ENCODE measurements at places on chromosomes 5 and 9. TPM values are rescaled to one million over a fixed set of nuclear protein-coding genes. Genes with fewer than 3 reads are reported as not detected.

DNA sequence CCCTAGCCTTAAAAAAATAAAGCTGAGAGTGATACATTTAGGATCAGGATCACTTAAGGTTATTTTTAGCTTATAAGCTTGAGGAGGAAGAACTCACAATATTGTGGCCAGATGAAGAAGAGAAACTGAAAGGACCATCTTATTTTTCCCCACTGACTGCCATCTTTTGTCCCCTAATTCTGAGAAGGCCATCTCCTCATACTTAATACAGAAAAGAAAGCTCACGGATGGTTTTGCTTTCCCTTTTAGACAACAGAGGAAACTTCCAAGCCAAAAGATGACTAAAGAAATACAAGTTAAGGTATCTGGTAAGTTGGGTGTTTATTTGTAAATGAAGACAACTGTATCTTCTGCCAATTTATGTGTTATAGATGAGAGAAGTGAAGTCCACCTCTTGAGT lies 36.4 kb downstream of the ERAP1 start:
- no peak for DNase-seq

- DNase-seq: no peak
These were observed 29.3 kb upstream of the CTSL start for GRCh38 chr9:87696641-87697040.

GRCh38 chr5:126693806-126694205 lies 83.1 kb upstream of the LMNB1 start:
- no peak for DNase-seq

DNA sequence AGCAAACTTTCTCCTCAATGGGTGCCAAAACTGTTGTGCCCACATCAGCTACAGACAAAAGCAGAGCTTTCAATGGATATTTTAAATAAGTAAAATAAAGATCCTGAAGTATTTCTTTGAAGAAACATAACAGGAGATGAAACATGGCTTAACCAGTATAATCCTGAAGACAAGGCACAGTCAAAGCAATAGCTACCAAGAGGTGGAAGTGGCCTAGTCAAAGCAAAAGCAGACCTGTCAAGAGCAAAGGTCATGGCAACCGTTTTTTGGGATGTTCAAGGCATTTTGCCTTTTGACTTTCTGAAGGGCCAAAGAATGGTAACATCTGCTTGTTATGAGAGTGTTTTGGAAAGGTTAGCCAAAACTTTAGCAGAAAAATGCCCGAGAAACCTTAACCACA lies 77.9 kb downstream of the ANXA1 start:
- DNase-seq: no peak

GRCh38 chr5:131926168-131926567 lies 19.3 kb downstream of the MEIKIN start:
- DNase-seq: no peak

GRCh38 chr5:178244576-178244975 lies 12.0 kb upstream of the PHYKPL start:
- no peak for DNase-seq

The WDR38 gene
- not detected for total RNA-seq

The RNF183 gene
- total RNA-seq: 0.23 TPM

DNA sequence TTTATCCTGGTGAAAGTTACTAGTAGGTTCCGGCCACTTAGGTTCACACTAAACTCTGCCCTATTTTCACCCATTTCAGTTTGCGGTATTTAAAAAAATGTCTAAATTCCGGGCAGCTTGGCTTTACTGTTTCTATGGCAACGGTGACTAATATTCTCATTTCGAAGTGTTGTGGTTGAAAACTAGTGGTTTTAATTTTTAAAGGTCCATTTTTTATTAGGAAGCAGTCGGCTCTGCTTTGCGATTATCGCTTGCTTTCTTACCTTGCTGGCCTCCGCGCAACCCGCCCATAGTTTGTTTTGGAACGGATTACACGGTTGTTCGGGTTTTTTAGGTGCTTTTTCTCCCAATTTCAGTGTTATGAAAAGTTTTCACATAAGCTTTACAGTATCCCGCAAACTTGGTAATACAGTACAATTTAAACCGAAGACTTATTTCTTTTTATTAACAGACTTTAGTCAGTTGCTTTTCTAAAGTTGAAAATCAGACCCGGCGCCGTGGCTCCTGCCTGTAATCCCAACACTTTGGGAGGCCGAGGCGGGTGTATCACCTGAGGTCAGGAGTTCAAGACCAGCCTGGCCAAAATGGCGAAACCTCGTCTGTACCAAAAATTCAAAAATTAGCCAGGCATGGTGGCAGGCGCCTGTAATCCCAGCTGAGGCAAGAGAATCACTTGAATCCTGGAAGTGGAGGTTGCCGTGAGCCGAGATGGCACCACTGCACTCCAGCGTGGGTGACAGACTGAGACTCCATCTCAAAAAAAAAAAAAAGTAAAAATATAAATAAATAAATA lies 1.6 kb downstream of the KDM4C start:
- DNase-seq: peak; percentile 69

The TXNDC8 gene
- not detected for total RNA-seq

The ZCCHC10 gene
- total RNA-seq: 7.8 TPM

GRCh38 chr9:130219661-130220096 lies 45.9 kb upstream of the HMCN2 start:
- DNase-seq: no peak

DNA sequence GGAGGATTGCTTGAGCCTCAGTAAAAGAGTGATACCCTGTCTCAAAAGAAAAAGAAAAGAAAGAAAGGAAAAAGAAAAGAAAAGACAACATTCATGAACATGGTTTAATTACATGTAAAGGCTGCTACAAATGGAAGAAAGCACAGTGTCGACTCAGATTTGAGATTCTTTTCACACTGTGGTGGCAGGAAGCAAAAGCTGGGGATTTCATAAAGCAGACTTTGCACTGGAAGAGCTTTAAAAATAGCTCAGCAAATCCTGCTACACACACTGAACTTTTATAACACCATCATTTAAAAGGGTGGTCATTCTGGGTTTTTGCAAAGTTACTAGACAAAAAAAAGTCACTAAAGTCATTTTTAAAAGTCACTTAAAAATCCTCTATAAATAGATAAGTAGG lies 140.8 kb downstream of the CEMIP2 start:
- no peak for DNase-seq

The MYOZ3 gene
- total RNA-seq: not detected

DNA sequence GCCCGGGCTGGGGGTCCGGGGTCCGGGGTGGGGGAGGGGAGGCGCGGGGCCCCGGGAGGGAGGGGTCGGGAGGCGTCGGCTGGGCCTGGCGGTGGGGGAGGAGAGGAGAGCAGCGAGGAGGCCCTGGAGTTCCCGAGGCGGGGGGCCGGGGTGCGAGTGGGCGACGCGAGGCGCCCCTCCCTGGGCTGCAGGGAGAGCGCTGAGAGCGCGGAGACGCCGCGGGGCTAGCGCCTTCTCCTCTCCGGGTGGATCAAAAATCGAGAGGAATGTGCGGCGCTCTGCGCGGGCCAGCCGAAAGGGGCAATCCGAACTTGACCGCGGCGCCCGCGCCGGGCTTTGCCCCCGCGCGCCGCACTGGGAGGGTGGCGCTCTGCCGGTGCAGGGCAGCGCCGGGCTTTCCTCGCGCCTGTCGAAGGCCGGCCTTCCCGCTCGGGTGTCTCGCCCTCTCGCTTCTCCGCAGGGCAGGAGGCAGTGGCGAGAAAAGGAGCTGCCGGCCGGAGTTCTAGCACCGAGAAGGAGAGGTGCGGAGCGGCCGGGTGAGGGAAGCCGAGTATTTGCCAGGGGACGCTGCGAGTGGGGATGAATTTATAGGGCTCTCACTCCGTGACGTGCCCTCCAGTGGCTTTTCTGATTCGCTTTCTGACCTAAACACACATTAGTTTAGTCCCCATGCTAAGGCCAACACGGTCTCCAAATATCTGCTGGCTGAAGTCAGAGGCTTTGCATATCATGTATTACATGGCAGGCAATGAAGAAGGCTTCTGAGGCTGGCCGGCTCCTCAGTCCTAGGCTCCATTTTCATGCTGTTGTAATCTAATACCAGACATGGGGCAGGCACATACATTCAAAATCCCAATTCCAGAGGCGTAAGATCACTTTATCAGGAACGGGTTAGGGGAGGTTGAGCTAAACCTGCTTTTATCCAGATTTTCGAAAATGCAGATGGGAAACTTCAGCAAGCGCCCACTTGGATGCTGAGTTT lies 503 bp upstream of the GDNF start:
- DNase-seq: peak; percentile 33

GRCh38 chr9:9499546-9499945 lies 1113.3 kb downstream of the PTPRD start:
- no peak for DNase-seq

The SHROOM1 gene
- total RNA-seq: 8.7 TPM

The GARIN3 gene
- total RNA-seq: not detected

The NEUROG1 gene
- total RNA-seq: not detected

The SH3GLB2 gene
- 64.1 TPM for total RNA-seq

The DOCK8 gene
- total RNA-seq: 5.9 TPM

The FST gene
- not detected for total RNA-seq

GRCh38 chr9:89980600-89980999 lies 375.8 kb downstream of the GADD45G start:
- no peak for DNase-seq

All from Caki2 (cell line).